ENCODE measurements at places on chromosomes 7 and 10.

DNA sequence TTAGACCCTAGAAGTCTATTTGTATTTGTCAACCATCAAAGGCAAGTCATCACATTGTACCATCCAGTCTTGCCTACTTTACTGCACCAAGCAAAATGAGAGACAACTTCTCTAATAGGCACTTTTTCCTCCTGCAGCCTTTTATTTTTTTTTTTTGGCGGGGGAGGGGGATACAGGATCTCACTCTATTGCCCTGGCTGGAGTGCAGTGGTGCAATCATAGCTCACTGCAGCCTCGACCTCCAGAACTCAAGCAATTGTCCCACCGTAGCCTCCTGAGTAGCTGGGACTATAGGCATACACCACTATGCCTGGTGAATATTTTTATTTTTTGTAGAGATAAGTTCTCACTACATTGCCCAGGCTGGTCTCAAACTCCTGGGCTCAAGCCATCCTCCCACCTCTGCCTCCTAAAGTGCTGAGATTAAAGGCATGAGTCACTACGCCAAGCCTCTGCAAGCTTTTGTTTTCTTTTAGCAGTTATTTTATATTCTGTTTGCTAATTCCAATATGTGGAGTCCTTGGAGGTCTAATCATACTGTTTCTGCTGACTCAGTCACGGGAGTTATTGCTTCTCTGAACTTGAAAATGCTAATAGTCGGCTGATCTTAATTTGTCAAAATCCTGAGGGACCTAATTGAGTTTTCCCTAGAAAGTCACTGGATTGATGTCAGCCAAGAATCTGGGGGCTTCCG lies 14.2 kb downstream of the KPNA7 start:
- no peak for DNase-seq

- no peak for DNase-seq
These were observed 44.8 kb upstream of the SLC16A12 start for GRCh38 chr10:89580243-89580642.

GRCh38 chr7:36682102-36682501 lies 42.2 kb downstream of the AOAH start:
- DNase-seq = no peak

GRCh38 chr7:101308245-101309085 lies 13.1 kb downstream of the IFT22 start:
- peak; percentile 76 for DNase-seq

DNA sequence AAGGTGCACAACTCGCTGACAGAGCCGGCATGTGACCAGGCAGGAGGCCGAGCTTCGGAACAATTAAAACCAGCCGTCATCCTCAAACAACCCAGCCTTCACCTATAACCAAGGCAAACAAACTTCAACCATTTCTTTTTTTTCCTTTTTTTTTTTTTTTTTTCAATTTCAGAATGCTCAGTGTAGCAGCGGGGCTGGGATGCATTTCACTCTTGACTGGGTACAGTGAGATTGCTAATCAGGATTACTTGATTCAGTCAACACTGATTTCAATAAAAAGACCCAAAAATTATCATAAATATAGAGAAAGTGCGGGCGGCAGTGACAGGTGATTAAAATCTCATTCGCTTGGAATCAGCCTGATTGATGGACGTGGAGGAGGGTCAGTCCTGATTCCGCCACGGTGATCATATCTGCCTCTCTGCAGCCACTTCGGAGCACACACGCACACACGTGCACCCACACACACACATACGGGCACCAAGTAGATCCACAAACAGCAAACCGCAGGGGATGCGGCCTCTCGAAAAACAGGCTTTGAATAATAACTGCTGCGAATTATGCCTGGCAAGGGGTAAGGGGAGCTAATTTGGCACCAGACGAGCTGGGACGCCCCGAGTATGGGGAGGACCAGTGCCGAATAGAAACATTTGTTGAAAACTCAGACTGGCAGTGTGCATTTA lies 31.2 kb downstream of the EBF3 start:
- no peak for DNase-seq

- no peak for DNase-seq
These were observed 677.9 kb downstream of the PARD3 start for GRCh38 chr10:34137201-34137600.

DNA sequence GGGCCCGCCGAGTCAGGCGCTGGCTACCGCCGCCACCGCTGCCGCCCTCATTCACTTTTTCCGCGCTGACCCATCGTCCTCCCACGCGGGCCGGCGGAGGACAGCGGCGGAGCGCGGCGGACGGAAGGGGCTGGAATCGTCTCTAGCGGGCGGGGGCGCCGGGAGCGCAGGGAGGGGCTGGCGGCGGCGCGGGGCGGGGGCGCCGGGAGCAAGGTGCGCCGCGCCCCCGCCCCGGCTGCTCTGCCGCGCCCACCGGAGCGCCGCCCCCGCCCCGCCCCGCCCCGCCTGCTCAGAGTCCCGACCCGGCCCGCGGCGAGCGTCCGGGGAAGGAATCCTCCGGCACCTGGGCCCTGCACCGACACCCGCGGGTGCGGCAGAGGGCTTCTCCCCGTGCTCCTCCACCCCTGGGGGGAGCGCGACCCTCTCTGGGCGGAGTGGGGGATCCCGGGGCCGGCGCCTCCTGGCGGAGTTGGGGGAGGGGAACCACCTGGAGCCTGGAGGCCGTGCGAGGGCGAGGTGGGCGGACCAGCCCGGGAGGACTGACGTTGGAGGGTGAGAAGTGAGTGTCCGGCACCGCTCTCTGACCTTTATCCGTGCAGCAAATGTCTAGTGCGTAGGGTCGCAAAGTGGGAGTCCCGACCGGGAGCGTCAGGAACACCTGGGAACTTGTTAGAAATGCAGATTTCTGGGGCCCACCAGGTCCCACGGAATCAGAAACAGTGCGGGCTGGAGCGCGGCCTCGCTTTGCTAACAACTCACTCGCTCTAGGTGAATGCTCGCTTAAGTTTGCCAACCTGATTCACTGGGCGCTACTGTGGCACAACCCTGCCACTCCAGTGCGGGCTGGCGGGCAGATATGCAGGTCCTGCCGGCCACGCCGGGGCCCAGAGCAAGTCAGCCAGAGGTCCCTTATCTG lies at the start of gene COBL:
TSS of gene COBL (minus strand) at position 144 of the 916 bp plus-strand sequence. CDS start 176 bp downstream, outside the sequence.
- peak; percentile 50 for DNase-seq

DNA sequence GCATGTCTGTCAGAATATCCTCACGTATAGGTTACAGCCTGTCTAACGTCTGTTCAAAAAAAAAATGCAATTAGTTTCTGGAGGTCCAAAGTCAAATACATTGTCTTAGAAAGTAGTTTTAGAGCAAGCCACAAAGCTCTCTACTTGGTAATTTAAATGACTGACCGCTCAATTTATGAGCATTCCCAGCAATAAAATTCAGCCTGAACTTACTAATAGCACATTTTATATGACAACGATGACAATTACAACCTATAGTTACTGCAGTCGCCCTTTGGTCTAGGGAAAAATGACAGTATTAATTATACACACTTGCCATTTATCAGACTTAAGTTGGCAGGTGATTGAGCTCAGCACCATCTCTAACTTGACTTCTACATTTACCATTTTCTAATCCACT lies 425.8 kb upstream of the STEAP1 start:
- no peak for DNase-seq

DNA sequence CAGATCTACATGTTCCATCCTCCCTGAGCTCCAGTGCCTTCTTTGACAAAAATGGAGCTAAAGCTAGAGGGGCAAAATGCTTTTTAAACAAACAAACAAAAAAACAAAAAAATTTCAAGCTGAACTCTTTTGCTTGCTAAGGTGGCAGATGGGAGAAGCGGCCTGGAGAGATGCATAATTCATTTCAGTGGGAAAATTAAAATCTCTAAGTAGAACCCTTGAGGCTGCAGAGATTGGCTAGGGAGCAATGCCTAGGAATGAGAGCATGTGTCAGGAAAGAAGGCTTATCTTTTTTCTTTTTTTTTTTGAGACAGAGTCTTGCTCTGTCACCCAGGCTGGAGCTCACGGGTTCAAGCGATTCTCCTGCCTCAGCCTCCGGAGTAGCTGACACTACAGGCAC lies 46.4 kb upstream of the SAMD8 start:
- peak; percentile 76 for DNase-seq

GRCh38 chr7:47682874-47683273 lies 101.0 kb upstream of the TNS3 start:
- no peak for DNase-seq

DNA sequence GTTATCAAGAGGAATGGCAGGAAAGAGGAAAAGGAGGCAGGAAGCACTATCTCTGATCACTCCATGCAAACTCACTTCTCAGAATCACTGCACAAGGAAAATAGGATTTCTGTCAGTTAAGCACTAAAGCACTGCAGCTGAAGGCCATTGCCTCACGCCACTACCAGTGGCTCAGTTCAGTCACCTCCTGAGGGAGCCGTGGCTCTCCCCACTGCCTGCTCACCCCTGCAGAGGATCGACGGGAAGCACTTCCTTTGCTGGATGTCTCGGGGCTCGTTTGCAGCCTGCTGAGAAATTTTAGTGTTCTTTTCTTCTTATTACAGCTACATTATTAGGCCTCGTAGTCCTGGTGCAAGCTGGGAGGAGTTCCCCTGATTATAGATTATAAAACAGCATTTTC lies 90.1 kb upstream of the ADCY1 start:
- no peak for DNase-seq

DNA sequence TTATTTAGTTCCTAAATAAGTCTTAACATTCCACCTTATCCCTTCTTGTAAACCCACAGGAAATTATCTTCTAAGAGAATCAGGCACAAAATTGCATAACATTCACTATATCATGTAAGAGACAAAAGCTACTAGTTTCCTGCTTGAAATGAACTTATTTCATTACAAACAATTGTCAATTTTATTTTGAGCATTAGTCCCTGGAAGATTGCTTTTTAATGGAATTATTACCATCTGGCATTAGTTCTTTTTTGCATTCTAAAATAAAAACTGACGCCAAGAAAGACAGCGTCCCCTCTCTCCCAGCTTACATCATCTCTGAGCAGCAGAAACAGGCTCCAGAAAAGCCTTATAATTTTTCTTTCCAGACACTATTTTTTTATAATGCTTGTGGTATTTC lies 121.8 kb downstream of the NOC3L start:
- no peak for DNase-seq

- DNase-seq = no peak
These were observed 10.8 kb upstream of the VSIR start for GRCh38 chr10:71783917-71784678.

GRCh38 chr10:113033991-113034390 lies 83.9 kb downstream of the TCF7L2 start:
- DNase-seq = no peak

GRCh38 chr7:33986451-33986850 lies 81.1 kb downstream of the BMPER start:
- no peak for DNase-seq

- DNase-seq = no peak
These were observed 27.7 kb downstream of the ADAM22 start for GRCh38 chr7:87961754-87962153.

DNA sequence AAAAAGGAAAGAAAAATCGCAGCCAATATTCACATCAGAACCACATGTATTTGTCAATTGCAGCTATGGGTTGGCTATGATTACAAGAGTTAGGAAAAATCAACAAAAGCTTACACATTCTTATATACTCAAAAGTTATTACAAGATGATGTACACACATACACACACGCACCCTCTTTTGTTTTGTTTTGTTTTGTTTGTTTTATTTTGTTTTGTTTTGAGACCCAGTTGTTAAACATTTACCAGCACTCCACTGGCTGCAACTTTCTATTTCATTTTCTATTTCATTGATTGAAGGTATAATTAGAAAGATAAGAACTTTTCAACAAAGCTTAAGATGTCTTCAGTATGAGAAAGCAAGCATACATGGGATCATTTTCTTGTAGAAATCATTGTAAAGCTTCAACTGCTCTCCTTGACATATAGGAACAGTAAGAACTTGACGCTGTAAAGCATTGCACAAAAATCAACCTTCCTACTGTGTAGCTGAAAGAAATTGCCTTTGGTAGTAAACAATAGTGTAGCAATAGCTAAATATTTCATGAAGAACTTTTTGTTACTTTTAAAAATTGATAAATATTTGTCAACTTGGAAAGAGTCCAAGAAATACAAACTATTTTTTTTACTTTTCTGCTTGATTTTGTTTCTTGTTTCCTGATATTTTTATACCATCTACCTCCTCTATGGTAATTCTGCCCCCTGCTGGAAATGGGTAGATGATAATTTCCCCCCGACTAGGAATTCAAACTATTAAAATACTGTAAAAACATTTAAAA lies 205.9 kb downstream of the MBL2 start:
- peak; percentile 62 for DNase-seq

- no peak for DNase-seq
These were observed 33.2 kb upstream of the VCL start for GRCh38 chr10:73964743-73965142.

Measured in cerebellar cortex (tissue), 1 donor.